ENCODE measurements at places on chromosomes 6 and 20.
A peak's percentile ranks its signal among the peaks of the same experiment; 100 is the strongest.

DNA sequence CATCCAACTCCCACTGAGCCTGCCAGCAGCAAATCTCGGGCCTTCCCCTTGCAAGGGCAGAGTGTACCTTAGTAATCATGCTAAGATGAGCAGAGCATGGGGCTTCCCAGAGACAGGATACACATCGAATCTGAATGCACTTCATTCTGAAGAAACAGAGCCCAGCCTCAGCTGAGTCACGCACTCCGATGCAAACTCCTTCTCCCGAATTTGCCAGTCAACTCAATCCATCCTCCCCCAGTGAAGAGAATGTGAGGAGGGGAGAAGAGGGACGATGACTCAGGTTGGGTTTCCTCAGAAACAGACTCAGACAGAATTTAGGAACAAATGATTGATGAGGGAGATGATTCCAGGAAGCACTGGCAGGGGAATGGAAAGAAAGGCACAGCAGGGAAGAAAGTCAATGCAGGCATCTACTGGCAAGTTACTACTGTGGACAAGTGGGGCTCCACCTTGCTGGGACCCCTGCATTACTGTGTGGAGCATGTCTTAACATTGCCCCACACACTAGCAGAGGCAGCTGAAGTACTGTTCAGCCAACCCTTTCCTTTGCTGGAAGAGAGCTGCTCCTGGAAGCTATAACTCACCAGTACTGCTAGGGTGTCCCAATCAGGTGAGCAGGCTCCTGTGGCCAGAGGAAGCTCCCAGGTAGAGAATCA lies 251.6 kb downstream of the ADGB start:
- peak; percentile 63 for DNase-seq

- peak; percentile 38 for DNase-seq
These were observed 32.0 kb upstream of the POU5F1 start for GRCh38 chr6:31202259-31203166.

- no peak for DNase-seq
These were observed 26.7 kb upstream of the MBOAT1 start for GRCh38 chr6:20238688-20239587.

DNA sequence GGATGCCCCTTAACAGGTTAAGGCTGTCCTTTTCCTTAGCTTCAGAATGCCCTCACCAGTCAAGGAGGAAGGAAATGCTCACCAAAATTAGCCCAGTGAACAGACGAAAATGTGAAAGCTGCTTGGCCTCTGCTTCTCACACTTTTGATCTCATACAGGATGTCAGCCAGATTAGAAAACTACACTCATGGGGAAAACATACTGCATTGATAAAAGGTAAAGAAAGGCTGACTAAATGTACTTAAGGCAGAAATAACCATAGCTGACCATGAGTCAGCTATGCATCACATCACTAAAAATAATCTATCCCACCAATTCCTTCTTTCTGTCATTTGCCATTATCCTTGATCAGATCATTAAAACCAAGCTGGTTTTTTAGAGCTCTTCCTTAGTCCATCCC lies 198.4 kb upstream of the TENT5A start:
- DNase-seq: no peak

DNA sequence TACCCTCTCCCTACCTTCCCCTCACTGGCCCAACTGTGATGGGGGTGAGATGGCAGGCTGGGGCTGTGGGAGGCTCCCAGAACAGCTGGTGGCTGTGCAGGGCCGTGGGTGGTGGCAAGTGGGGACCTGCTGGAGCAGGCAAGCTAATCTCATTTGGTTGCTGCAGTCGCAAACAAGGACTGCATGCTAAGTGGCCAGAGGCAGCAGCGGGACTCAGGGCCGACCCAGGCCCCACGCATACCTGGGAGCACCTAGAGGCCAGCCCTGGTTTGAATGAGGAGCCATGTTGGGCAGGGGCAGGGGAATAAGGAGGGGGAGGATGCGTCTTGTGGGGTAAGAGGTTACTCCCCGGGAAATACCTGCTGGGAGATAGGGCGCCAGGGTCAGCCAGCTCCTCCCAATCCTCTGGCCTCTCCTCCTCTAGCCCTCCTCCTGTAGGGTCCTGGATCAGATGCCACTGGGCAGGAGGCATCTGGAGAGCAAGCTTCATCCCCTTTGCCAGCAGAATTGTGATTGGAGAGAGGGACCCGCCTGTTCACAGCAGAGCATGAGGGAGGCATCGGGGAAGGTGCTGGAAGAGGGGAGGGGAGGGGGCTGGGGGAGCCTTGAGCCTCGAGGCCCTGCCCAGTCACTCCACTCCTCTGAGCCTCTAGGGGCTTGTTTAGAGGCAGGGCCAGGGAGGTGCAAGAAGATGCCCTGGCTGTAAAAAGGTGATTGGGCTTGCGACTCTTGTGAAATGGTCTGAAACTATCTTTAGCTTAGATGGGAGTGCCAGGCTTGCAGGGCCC lies 24.3 kb upstream of the CDH22 start:
- no peak for DNase-seq

GRCh38 chr20:11972478-11972877 lies 54.8 kb downstream of the BTBD3 start:
- no peak for DNase-seq
